Activated CD4-positive, alpha-beta T cell treated with anti-CD3 and anti-CD28 coated beads, Interleukin-2, amount 50 U/mL, for 24 hours (primary cell): ENCODE measurements at places on chromosomes 11 and 22.
A peak's percentile ranks its signal among the peaks of the same experiment; 100 is the strongest.

GRCh38 chr11:84642500-84642899 is 984.6 kb downstream of the DLG2 start:
- no peak for DNase-seq

DNA sequence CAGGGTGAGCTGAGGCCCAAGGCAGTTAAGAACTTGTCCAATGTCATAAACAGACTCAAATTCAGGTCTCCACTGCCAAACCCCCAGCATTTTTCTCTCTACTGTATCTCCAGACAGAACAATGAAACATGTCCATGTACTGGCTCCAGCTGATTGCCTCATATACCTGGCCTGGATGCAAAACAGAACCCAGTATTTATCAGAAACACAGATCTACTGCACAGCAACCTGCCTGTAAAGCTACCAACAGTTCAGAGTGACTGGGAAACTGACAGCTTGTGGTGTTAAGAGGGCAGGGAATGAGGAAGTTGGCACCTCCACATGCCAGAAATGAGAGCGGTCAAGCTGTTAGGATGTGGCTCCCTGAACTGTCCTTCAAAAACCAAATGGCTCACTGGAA is 41.6 kb downstream of the C11orf71 start:
- no peak for DNase-seq

- no peak for DNase-seq
These were observed 84.0 kb downstream of the DHCR7 start for GRCh38 chr11:71364176-71364671.

- no peak for DNase-seq
These were observed 40.1 kb upstream of the LYVE1 start for GRCh38 chr11:10608584-10608983.

DNA sequence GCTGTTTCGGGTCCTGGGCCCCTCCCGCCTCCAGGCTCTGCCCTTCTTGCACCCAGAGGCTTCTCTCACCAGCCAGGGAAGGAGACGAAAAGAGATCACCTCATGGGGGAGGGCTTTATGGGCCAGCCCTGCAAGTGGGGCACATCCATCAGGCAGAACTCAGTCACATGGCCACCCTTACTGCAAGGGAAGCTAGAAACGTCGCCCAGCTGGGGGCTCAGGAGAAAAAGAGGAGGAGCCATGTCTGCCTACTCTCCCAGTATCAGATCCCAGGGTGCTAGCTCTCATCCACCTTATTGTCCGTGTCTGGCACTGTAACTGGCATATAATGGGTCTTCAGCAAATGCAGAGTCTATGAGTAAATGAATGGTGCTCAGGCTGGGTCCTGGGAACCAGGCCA is 24.2 kb downstream of the MFNG start:
- DNase-seq, result no peak

GRCh38 chr11:70250876-70251658 is 19.4 kb upstream of the PPFIA1 start:
- DNase-seq, result no peak

DNA sequence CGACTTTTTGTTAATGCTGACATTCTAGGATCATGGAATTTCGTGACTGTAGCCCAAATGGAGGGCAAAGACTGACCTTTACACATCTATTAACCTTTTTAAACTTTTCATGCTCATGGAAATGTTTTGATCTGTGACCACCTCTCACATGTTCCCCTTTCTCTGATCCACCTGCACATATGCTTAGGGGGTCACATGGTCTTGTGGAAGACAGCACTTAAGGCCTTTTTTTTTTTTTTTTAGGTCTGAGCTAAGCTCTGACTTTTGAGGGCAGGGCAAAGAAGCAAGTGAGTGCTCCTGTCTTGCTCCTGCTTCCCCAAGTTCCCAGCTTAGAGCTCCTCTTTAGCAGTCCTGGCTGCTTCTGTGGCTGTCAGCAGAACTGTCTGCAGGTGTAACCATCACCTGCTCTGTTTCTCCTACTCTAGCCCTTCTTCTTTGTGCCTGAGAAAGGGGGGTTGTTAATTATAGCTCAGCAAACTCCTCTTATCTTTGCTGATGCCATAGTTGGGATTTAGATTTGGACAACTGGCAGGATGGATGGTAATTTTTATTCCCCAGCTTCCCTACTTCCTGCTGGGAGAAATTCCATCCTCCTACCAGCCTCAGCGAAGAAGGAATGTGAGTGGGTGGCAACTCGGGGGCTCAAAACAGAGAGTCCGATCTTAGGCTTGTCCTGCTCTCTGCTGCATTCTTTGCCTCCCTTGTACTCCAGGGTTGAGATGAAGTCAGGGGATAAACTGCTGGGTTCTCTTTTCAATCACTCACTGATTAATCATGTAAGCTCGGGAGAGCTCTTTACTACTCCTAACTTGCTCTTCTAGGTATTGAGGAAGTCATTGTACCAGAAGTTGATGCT is 64.4 kb downstream of the GRAMD1B start:
- no peak for DNase-seq

DNA sequence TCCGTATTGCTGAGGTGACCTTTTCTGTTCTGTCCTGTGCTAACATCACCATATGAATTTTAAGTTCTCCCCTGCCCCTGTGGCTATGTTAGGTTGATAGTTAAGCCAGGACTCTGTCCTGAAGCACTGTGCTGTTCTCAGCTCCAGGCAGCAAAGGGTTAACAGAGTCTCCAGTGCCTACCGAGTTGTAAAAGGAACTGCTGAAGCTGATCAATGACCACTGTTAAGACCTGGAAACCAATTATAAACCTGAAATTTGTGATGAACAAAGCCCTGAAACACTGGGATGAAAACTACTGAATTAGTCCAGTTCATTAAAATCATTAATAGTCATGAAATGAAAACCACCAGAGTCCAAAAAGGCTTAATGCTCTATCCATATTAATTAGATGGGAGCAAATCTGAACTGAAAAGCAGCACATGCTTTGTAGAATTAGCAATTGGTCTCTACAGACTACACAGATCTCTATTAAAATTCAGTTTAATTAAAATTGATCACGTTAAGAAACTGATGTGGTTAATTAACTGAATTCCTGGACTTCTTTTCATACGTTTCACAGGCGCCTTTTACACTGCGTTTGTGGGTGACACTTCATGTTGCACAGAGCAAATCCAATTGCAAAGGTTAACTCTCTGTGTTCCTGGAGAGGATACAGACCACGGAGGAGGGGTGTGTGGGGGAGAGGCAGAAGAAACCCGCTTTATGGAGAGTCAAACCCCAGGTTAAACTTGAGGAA is 188.5 kb upstream of the MPPED2 start:
- no peak for DNase-seq

GRCh38 chr11:45173064-45173463 is 26.6 kb downstream of the PRDM11 start:
- DNase-seq, result no peak

- no peak for DNase-seq
These were observed 11.8 kb downstream of the IL10RA start for GRCh38 chr11:117997823-117998579.

- DNase-seq, result no peak
These were observed 5.3 kb downstream of the OTUB1 start for GRCh38 chr11:63991558-63991957.

DNA sequence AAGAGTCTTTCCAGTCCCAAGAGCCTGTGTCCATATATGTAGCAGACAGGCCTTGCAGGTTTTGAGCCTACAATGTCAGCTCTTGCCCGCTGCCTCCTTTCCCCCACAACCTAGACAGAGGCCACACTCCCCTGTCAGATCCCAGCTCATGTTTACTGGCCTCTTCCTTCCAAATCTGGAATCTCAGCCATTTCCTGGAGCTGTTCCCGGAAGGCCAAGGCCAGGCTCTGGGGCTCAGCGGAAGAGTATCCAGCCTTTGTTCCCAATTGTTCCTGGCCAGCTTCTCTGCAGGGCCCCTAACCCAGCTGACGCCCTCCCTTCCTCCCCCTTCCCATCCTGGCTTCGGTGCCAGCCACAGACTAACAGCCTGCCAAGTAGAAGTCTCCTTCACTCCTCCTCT is 1.0 kb upstream of the ROBO4 start:
- no peak for DNase-seq

GRCh38 chr11:73597336-73597955 is 466 bp downstream of the FAM168A start:
- no peak for DNase-seq

DNA sequence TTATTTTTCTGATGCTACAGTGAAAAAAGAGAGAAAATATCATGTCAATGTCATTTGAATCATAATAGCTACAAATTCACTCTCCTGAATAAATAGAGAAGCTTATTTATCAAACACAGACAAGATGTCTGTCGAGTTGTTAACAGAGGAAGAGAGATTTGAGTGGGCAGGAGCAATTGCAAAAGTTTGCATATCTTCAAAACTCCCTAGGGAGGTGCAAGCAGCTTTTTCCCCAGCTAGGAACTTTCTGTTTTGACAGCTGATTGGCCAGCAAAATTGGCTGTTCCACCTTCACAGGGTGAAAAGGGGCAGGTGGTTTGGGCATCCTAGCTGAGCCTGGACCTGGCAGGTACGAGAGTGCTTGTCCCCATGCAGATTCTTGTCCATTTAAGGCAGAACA is 98.2 kb downstream of the NTM start:
- DNase-seq, result no peak

DNA sequence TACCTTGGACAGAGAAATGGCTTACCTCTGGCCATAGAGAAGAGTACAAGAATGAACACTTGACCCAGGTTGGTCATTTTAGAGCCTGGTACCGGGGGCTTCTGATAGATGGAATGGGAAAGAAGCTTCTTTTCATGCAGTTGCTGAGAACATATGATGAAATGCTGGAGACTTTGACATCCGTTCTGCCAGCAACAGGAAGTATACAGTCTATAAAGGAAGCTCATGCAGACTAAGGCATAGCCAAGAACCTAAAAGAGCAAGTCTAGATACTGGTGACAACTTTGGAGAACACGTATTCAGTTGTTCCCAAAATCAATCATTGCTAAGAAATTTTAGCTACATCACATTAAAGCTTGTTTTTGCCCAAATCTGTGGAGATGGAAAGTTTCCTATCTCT is 894.6 kb downstream of the METTL15 start:
- no peak for DNase-seq

DNA sequence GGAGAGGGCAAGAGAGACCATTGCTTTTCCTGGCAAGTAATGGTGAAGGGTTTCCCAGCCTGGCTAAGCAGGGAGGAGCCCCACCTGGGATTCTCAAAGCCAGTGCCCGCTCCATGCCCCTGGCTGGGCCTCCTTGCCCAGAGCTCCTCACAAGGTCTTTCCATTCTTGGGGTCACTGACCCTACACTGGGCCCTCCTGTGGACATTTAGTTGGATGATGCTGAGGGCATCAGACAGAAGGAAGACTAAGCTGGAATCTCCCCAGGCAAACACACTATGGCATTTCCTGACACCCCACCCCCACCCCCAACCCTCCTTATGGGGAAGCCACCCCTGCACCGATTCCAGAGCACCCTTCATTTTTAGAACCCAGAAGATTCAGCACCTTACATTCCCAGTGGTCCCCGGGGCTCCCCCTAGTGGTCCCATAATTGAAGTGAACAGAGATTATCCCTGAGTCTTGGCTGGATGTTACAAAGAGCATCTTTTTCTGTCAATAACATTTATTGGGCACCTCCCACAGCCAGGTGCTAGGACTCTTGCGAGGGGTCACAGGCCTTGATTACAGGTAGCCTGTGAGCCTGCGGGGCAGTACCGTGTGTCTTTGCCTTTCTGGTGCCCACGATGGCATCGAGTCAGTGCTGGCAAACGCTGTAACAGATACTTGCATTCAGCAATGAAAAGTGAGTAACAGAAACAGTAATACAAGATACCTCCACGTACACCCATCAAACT is 548.5 kb downstream of the BUD13 start:
- no peak for DNase-seq

GRCh38 chr11:130611791-130612251 is 163.4 kb downstream of the ADAMTS15 start:
- DNase-seq, result no peak

GRCh38 chr11:75280227-75280701 is 39.7 kb downstream of the TPBGL start:
- DNase-seq, result peak; percentile 59

DNA sequence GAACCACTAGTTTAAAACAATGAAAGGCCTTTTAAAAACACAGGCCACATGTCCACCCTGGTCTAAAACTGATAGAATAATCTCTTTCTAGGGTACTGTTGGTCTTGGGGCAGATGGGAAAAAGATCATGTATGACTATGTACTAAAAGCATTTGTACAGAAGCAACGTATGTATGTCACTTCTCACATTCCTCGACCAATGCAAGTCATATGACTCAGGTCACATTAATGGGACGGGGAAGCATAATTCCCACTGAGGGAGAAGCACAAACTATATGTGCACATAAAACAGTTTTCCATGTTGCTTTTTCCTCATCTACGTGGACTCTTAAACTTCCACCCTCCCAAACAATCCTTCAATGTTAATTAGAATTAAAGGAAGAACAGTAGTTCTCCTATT is 32.2 kb upstream of the GAB2 start:
- no peak for DNase-seq

DNA sequence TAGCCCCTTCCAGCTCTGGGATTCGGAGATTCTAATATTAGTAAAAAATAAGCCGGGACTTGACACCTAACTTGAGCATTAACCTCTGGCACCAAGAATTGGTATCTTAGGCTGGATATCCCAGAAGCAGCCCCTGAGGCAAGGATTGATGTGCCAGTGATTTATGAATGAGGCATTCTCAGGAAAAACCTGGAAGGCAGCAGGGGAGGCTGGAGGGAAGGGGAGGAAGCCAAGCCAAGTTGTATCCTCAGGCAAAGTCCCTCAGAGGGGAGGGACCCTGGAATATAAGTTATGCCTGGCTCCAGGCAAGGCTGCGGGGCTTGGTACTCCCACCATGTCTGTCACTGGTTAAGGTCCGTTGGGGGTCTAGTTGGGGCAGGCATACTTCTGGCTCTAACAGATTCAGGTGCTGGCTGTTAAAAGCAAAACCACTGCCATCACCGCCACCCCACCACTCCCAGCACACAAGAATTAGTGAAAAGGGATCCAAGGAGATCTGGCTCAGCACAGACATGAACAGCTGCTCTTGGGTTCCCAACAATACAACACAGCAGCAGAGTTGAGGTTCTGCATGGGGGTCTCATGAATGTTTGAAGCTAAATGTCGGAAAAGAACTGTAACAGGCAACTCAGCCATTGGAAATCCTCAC is 29.8 kb downstream of the LMO2 start:
- no peak for DNase-seq

DNA sequence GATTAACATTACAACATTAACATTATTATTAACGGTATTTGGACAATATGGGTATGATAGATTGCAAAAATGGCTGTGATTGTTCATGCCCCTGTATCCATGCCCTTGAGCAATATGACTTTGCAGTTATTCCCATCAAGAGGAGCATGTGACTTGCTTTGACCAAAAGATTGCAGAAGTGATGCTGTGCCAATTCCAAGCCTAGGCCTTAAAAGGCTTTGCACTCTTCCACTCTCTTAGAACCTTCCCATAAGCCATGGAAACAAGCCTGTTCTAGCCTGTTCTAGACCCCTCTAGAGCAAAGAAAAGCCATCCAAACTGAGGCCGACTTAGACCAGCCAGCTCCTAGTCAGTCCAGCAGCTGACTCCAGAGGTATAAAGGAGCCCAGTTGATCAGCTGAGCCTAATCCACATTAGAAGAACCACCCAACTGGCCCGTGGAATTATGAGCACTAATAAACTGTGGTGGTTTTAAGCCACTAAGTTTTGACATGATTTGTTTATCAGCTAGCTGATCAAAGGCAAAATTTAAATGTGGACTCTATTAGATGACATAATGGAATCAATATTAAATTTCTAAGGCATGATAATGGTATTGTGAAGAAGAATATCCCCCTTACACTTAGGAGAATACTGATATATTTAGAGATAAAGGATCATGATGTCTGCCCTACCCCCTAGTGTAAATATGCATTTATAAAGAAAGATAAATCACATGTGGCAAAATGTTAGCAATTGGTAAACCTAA is 28.6 kb downstream of the RAB30 start:
- no peak for DNase-seq
